NCI-H510A treated with DMSO at 0.1 percent for 48 hours (cell line): ENCODE measurements at places on chromosomes 3 and 15.
A peak's percentile ranks its signal among the peaks of the same experiment; 100 is the strongest.

GRCh38 chr3:187400756-187401155, 32.6 kb downstream of the RTP4 start:
- DNase-seq, result no peak

DNA sequence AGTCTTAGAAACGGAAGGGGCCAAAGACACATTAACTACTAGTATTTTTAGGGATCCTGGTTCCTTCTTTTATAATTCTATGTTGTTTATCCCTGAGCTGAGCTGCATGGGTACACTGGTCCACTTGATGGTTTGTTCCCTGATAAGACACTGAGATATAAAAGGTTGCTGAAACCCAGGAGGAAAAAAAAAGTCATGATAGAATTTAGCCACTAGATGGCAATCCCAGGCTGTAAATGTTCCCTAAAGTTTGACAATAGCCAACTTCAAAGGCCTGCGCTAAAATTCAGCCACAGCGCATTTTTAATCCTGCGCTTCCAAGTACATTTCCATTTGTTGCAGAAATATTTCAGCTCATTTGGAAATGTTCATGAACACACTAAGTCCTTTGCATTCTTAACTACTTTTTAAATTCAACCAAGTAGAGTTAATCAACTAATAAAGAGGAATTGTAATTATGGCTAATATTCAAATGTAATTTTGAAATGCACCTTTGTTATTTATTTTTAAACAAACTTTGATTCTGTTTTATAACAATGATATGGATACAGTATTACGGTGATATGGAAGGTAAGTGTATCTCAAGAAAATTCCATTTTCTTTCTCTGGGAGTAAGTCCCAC, 249.3 kb upstream of the FEZF2 start:
- DNase-seq, result peak; percentile 62

DNA sequence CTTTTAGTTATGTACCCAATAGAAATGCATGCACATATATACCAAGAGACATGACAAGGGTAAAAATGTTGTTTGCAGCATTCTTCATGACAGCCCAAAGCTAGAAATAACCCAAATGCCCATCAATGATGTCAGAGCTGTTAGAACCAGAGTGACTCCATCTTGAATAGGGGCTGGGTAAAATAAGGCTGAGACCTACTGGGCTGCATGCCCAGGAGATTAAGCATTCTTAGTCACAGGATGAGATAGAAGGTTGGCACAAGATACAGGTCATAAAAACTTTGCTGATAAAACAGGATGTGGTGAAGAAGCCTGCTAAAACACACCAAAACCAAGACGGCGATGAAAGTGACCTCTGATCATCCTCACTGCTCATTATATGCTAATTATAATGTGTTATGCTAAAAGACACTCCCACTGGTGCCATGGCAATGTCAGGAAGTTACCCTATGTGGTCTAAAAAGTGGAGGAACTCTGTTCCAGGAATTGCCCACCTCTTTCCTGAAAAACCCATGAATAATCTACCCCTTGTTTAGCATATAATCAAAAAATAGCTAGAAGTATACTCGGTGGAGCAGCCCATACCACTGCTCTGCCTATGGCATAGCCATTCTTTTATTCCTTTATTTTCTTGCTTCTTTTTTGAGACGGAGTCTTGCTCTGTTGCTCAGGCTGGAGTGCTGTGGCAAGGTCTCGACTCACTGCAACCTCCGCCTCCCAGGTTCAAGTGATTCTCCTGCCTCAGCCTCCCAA, 32.9 kb downstream of the ZBTB11 start:
- no peak for DNase-seq

DNA sequence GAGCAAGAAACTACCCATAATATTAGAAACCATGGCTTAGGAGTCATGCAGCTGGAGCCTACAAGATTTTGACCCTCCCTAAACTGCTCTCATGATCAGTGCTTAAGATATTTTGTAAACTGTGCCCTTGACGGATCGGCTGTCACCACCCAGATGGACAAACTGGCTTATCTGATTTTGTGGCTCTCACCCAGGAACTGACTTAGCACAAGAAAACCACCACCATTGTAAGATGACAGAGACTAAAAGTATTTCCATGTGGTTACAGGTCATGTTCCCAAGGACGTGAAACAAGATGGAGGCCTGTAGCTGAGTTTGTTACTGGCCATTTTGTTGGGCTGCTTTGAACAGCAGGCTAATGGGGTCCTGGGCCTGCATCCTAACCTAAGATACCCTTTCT, 940.9 kb downstream of the OTOL1 start:
- DNase-seq, result no peak

GRCh38 chr15:44482090-44482489, 54.7 kb downstream of the CTDSPL2 start:
- no peak for DNase-seq

- no peak for DNase-seq
These were observed 128.1 kb upstream of the IL12A start for GRCh38 chr3:159860269-159861116.

DNA sequence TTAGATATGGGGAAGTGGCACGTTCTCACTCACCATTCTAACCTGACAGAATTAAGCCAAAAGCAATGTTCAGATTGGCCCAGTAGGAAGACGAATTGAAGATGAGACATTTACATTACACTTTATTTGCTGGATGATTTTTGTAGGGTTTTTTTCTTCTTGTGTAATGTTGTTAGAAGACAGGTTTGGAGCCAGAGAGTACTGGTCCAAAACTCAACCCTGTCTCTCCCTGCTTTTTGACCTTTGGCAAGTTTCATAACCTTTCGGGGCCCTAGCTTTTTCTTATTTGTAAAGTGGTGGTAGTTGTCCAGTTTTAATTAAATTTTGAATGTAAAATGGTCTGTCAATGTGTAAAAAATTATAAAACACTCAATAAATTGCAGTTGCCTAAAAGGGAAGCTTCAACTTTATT, 29.5 kb downstream of the PDE8A start:
- no peak for DNase-seq

GRCh38 chr3:150135287-150135721, 164.6 kb upstream of the PFN2 start:
- DNase-seq, result no peak

- no peak for DNase-seq
These were observed 1.3 kb downstream of the ZNF710 start for GRCh38 chr15:90002428-90002844.

DNA sequence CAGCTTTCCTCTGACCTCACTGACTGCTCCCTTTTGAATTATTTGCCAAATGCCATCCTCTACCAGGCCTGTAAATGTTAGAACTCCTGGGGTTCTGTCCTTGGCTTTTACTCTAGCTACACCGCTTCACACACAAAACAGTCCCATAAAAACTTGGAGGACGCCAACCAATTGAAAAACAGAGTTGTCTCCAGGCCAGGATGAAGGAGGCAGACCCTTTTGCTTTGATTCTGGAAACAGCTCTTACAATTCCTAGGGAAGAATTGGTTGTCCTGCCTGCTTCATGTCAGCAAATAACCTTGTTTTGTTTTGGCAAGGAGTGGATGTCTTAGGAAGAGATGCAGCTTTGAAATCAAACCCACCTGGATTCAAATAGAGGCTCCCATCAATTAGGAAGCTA, 375.5 kb downstream of the UNC13C start:
- DNase-seq, result no peak

GRCh38 chr3:183268366-183268765, 15.3 kb downstream of the B3GNT5 start:
- peak; percentile 39 for DNase-seq

- peak; percentile 41 for DNase-seq
These were observed 498 bp downstream of the ZNF280D start for GRCh38 chr15:56732886-56733135.
